NCI-H69 (cell line): ENCODE measurements at places on chromosomes 4 and X.

DNA sequence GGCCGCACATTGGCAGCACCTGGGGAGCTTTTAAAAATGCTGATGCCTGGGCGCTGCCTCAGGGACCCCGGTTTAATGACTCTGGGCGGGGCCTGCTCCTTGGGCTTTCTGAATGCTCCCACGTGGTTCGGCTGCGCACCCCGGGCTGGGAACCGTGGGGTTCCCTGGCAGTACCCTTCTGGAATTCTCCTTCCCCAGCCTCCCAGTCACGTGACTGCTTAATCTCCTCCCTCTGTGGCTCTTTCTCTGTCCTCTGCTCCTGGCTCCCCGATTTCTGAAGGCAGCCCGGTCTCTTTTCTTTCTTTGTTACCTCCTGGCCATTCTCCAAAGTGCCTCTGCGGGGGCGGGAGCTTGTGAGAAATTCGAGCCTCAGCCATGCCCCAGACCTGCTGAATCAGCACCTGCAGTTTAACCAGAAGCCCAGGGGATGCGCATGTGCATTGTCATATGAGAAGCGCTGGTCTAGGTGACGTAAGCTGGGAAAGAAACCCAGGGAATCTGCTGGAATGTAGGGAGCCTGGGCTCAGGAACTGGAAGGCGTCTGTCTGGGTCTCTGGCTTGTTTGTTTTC, 16.6 kb downstream of the CLCN4 start:
- peak; percentile 82 for DNase-seq

GRCh38 chr4:26028133-26028792, 114.2 kb downstream of the SMIM20 start:
- no peak for DNase-seq

DNA sequence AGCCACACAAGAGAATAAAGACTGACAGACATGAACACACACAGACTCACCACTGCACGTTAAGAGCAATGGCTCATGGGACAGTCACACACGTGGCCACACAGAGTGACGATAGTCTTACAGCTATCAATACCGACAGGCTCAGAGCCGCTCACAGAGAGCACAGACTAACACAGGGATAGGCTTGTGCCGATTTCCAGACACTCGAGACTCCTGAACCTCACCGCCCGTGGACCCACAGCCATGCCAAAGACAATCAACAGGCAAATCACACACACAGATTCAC, 716 bp upstream of the SLC38A5 start:
- DNase-seq = no peak

GRCh38 chr4:10917566-10917965, 233.0 kb upstream of the CLNK start:
- peak; percentile 94 for DNase-seq

GRCh38 chrX:74526764-74527163, 87.7 kb downstream of the RLIM start:
- no peak for DNase-seq

DNA sequence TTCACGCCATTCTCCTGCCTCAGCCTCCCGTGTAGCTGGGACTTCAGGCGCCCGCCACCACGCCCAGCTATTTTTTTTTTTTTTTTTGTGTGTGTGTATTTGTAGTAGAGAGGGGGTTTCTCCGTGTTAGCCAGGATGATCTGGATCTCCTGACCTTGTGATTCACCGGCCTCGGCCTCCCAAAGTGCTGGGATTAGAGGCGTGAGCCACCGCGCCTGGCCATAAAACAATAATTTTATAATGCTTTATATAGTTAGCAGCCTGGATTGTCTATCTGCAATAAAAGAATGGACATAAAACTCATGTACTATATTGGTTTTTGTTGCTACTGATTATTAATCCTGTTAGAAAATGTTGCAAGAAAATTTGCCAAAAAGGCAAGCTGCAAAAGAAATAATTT, 195.9 kb upstream of the BANK1 start:
- no peak for DNase-seq

GRCh38 chr4:89661173-89661899, 175.6 kb downstream of the SNCA start:
- DNase-seq = no peak

DNA sequence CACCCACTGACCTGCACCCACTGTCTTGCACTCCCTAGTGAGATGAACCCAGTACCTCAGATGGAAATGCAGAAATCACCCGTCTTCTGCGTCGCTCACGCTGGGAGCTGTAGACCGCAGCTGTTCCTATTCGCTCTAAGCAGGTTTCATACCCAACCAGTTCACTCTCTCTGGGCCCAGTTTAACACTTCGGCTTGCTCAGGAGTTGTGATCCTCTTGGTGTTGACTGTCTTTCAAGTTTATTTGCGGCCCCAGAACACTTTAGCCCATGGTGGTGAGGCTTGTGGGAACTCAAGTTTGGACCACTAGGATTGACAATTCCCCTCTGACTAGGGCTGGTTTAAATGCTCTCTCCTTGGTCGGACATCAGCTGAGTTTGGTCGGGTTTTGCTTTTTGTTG, 147.0 kb downstream of the DACH2 start:
- no peak for DNase-seq

GRCh38 chr4:23614284-23614892, 275.5 kb downstream of the PPARGC1A start:
- DNase-seq = peak; percentile 61

- DNase-seq = no peak
These were observed 8.3 kb upstream of the MAP7D3 start for GRCh38 chrX:136259543-136259942.

- peak; percentile 67 for DNase-seq
These were observed 52.9 kb upstream of the TRPC5OS start for GRCh38 chrX:111823128-111823527.

DNA sequence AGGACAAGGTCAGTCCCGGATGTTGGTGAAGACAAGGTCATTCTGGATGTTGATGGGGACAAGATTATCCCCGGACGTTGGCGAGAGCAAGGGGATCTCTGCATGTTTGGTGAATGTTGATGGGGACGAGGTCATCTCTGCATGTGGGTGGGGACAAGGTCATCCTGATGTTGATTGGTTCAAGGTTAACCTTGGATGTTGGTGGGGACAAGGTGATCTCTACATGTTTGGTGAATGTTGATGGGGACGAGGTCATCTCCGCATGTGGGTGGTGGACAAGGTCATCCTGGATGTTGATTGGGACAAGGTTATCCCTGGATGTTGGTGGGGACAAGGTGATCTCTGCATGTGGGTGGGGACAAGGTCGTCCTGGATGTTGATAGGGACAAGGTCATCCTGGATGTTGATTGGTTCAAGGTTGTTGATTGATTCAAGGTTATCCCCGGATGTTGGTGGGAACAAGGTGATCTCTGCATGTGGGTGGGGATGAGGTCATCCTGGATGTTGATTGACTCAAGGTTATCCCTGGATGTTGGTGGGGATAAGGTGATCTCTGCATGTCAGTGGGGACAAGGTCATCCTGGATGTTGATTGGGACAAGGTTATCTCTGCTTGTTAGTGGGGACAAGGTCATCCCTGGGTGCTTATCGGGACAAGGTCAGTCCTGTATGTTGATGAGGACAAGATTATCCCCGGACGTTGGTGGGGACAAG, 28.8 kb upstream of the PLCXD1 start:
- no peak for DNase-seq

DNA sequence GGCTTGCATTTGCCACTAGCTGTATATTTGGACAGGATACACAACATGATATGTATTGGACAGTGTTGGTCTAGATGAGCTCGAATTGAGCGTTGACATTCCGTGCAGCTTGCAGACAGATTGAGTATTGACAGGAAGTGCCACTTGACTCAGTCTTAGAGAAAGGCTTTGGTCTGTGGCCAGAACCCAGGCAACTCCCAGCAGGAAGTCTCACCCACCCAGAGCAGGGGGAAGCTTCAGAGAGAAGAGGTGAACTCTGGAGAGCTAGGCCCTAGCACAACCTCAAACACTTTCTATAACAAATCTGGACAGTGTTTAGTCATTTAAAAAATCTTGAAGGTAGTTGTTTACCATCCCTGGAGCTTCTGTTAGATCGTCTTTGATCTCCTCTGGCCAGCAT, 280.5 kb downstream of the FBXW7 start:
- DNase-seq = peak; percentile 53

GRCh38 chrX:117059848-117060247, 597.1 kb upstream of the CT83 start:
- DNase-seq = no peak

DNA sequence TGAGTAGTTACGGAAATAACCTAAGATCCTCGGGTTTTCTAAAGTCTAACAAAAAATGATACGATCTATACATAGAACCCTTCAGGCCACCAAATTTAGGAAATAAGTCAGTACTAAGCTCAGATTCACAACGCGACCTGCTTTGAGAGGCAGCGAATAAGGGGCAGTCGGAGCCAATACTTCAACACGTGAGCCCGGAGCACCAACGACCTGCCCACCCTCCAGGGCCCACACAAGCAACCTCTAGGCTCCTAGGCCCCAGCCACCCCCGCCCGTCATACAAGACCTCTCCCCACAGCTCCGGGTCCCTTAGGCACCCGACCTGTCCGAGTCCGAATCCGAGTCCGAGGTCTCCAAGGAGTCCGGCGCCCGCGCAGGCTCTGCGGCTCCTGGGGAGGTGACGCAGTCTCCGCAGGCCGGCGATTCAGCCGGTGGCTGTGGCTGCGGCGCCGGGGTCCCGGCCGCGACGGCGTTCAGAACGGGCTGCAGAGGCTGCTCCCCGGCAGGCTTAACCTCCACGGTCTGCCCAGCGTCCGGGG, 580 bp downstream of the NAF1 start:
- DNase-seq = peak; percentile 53

GRCh38 chr4:11824566-11824965, 395.9 kb upstream of the HS3ST1 start:
- DNase-seq = no peak
